Activated T-helper 1 cell treated with anti-CD3 and anti-CD28 coated beads, Interleukin-12 subunit alpha, Interleukin-12 subunit beta, Interleukin-2, Interleukin-4 antibody, amounts not matched to agents 30 ng/mL and 10 ng/mL and 1 ng/mL, durations not matched to agents 14 hours and 24 hours and 36 hours (primary cell): ENCODE measurements at places on chromosomes 2 and 18. TPM values are rescaled to one million over a fixed set of nuclear protein-coding genes. Genes with fewer than 3 reads are reported as not detected.

Gene TET3
- total RNA-seq, result 19.2 and 20.5 TPM in 2 replicates

Gene SNTG2
- not detected in 2 replicates for total RNA-seq

DNA sequence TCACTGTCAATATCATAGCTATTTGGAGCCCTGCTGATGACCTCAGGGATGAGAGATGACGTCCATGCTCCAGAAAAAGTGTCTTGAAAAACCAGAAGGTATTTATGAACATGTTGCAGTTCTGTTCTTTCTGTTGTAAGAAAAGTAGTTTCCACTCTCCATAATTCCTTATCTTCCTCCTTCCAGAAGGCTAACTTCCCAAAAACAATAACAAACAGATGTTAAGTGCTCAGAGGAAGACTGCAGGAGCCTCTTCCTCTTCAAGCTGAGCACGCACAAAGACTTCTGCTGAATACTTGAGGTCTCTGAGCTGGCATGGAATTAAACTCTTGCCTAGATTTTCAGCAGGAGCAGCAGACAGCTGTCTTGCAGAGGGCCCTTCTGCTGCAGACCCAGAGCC lies 434.5 kb upstream of the KLHL29 start:
- H3K36me3 ChIP-seq, result no peaks in the 10 kb centered on the region
- no peaks in the 10 kb centered on the region for H3K27me3 ChIP-seq
- H3K4me3 ChIP-seq, result no peak overlapping the region
- H3K27ac ChIP-seq, result no peak overlapping the region

- H3K27me3 ChIP-seq, result no peaks in the 10 kb centered on the region
- DNase-seq, result no peak
- H3K4me3 ChIP-seq, result no peak overlapping the region
- H3K4me1 ChIP-seq, result peaks cover 5% of the 10 kb centered on the region
- peaks cover 29% of the 10 kb centered on the region for H3K36me3 ChIP-seq
- no peak overlapping the region for H3K27ac ChIP-seq
These were observed 55.4 kb downstream of the MALT1 start for GRCh38 chr18:58726671-58727070.

- no peaks in the 10 kb centered on the region for H3K4me1 ChIP-seq
- H3K36me3 ChIP-seq, result peaks cover 4% of the 10 kb centered on the region
- H3K27me3 ChIP-seq, result peaks cover 4% of the 10 kb centered on the region
- H3K4me3 ChIP-seq, result no peak overlapping the region
- H3K27ac ChIP-seq, result no peak overlapping the region
These were observed 17.2 kb upstream of the SDC1 start for GRCh38 chr2:20241973-20242726.

GRCh38 chr18:49127471-49128190 lies 176.9 kb upstream of the SMAD7 start:
- H3K4me1 ChIP-seq, result no peaks in the 10 kb centered on the region
- peaks cover 2% of the 10 kb centered on the region for H3K36me3 ChIP-seq
- H3K27ac ChIP-seq, result no peak overlapping the region
- no peak overlapping the region for H3K4me3 ChIP-seq
- no peak for DNase-seq

DNA sequence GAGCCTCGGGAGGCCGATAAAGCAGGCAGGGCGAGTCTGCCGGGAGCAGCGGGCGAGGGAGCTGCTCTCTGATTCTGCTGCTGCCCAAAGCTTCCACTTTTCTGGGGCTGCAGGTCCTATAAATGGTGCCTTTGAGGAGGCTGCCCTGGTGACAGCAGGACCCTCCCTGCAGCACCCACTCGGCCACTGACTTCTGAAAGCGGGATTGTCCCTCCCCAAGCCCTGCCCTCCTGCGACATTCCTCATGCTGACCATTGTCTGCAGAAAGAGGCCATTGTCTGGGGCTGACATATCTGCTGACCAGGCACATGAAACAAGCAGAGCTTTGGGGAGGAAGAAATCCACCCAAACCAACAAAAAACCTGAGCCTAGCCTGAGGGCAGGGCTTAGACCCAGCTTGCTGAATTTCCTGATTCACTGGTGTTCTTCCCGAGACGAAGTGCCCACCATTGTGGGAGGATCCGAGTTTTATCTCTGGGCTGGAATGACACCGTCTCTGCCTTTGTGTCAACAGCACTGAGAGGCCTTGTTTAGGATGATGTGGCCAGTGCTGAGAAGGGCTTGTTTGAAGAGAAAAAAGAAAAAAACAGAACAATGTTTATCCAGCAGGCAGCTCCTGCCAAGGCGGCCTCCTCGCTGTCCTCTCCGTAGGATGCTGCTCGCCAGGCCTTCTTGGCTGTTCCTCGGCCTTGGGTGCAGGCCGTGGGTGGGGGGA lies 129.7 kb downstream of the MYCN start:
- no peaks in the 10 kb centered on the region for H3K27me3 ChIP-seq
- no peaks in the 10 kb centered on the region for H3K36me3 ChIP-seq
- H3K4me3 ChIP-seq, result no peak overlapping the region
- no peaks in the 10 kb centered on the region for H3K4me1 ChIP-seq
- no peak for DNase-seq
